ENCODE measurements at places on chromosomes 3 and 15.

GRCh38 chr15:70566047-70566835, 197.1 kb downstream of the UACA start:
- no peak for ATAC-seq

- no peak for ATAC-seq
Observed at GRCh38 chr3:105170423-105170822, 196.3 kb upstream of the ALCAM start.

DNA sequence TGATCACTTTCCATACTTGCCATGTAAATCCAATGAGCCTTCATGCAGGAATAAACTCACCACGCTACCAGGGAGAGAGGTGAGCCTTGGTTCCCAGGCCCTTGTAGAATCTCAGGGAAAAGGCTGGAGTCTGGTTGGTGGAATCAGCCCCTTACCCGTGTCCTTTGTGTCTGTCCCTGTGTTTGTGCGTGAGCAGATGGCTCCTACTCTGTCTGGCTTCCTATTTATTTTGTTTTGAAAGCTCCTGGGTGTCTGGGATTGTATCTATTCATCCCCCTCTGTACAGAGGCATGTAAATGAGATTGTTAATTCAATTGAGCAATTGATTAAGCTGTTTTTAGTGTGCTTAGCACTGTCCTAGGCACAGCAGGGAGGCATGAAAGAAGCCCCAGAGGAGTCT, 278.1 kb downstream of the THSD4 start:
- no peak for ATAC-seq

DNA sequence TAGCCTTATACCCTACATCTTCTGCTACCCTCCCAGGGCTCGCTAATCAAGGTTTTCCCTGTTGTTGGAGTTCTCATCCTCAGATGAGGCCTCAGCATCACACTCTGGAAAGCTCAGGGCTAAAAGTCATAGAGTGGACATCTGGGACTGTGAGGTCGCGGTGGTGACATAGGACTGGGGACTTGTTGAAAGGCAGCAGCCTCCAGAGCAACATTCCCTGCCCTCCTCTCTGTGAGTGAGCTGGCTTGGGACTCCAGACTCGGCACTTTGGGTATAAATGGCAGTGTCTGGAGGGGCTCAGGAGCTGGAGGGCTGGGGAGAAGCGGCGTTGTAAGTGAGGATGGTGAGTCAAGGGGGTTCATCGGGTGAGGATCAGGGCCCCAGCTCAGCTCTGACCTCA, 2.7 kb downstream of the CA12 start:
- ATAC-seq = no peak

DNA sequence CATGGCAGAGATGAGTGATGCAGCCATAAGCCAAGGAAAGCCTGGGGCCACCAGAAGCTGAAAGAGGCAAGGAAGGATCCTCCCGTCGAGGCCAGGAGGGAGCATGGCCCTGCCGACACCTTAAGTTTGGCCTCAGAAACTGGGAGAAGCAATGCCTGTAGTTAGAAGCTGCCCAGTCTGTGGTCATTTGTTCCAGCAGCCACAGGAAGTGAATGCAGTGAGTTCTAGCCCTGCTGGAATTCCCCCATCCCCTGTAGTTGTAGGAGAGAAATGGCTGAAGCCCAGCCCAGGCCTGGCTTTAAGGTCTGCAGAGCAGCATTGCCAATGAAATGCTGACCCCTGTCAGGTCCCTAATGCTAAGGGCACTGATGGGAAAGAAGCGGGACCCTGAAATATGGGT, 12.2 kb upstream of the CHSY1 start:
- ATAC-seq = no peak

DNA sequence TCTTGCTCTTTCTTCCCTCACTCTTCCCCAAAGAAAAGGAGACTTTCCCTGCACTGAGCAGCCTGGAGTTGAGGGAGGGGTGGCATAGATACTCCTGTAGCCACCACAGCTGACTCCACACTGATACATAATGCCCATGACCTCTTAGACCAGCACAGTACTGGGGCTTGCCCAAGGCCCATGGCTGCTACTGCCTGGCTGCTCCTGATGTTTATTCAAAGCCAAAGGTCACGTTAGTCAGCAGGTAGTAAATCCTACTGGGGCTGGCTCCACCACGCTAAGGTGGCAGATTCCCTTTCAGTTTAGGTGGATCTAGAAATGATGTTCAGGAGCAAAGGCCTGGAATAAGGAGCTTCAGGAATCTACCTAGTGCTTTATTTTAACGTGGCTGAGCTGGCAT, 212.7 kb downstream of the C3orf38 start:
- ATAC-seq = no peak

GRCh38 chr3:147744967-147745366, 335.8 kb downstream of the ZIC1 start:
- no peak for ATAC-seq

Measured in SK-N-SH treated with all-trans-retinoic acid at 6 μM for 48 hours (cell line).